NCI-H1436 treated with DMSO at 0.1 percent for 48 hours (cell line): ENCODE measurements at places on chromosomes 2 and 18.

- DNase-seq: no peak
These were observed 135.6 kb downstream of the RBMS1 start for GRCh38 chr2:160358046-160358445.

GRCh38 chr2:221156062-221156734 is 415.9 kb downstream of the EPHA4 start:
- DNase-seq: peak; percentile 84

- DNase-seq: no peak
These were observed 17.3 kb downstream of the ALPK2 start for GRCh38 chr18:58611395-58612131.

GRCh38 chr2:17975401-17975800 is 96.9 kb downstream of the KCNS3 start:
- no peak for DNase-seq

DNA sequence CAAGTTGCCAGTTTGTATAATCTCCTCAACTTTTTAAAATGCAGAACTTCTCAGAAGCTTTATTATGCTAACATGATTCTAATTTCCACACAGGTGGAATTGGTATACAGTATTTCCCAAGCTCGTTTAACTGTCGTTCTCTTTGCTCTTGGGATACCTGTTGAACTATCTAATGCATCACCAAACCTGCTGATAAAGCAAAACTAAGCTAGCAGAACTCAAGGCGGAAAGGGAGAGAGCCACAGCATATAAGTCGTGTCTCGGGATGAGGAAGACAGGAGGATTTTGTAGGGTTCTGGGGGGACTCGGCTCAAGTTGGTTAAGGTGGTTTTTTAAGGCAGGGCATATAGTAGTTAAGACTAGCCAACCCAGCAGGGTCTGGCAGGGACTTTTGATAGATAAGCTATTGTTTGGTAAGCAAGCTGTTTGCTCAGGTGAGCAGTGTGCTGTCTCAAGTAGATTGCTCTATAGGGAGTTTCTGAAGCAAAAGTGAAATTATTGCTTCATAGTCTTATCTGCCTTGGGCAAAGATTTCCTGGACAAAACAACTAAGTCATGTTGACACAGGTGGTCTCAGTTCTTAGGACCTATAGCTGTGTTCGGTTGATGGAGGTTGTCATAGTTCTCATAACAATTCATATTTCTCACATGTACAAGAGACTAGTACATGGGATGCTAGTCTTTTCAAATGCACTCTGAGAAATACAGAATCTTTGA is 28.2 kb upstream of the CHRNA1 start:
- no peak for DNase-seq

- DNase-seq: peak; percentile 76
These were observed 17.7 kb downstream of the IWS1 start for GRCh38 chr2:127508631-127509034.

- no peak for DNase-seq
These were observed 77.5 kb downstream of the STPG4 start for GRCh38 chr2:47077442-47078117.

GRCh38 chr2:219496825-219497494 is 1.7 kb upstream of the GMPPA start:
- DNase-seq: no peak

- DNase-seq: no peak
These were observed 43.2 kb downstream of the IL1R2 start for GRCh38 chr2:102034683-102035548.

- DNase-seq: no peak
These were observed 157.9 kb downstream of the DYSF start for GRCh38 chr2:71611247-71611646.

DNA sequence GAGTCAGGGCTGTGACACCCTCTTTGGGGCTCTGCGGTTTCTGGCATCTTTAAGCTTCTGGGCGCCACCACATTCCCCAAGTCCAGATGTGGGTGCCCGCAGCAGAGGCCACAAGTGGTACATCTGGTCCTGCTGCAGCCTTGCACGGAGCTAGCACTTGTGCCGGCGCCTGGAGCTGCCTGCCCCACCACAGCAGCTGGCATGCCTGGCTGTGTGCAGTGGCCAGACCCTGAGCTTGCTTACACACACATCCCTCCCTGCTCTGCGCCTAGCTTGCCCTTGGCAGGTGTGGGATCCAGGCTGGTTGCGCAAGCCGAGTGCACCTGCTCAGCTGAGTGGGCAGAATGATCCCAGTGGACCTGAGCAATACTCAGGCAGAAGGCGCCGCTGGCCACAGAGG is 27.3 kb downstream of the SLC4A10 start:
- no peak for DNase-seq

- DNase-seq: no peak
These were observed 130.7 kb upstream of the KLF7 start for GRCh38 chr2:207296265-207296948.

- DNase-seq: no peak
These were observed 965.2 kb upstream of the FANCL start for GRCh38 chr2:59206361-59206760.

DNA sequence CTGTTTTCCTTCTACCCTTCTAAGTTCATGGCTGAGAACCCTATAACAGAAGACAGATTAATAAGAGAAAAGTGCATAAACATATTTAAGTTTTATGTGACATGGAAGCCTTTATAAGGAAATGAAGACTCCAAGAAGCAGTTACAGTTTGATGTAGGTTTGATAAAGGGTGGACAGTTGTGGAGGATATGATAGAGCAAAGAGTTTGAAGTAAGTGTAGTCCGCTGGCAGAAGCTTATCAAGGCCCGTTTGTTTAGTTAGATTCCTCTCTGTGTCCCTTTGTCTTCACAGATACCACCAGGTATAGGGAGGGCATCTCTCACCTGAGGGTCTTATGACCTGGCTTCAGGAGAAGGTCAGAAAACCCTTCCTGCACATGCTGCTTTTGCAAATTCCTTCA is 10.4 kb upstream of the CASP8 start:
- no peak for DNase-seq

DNA sequence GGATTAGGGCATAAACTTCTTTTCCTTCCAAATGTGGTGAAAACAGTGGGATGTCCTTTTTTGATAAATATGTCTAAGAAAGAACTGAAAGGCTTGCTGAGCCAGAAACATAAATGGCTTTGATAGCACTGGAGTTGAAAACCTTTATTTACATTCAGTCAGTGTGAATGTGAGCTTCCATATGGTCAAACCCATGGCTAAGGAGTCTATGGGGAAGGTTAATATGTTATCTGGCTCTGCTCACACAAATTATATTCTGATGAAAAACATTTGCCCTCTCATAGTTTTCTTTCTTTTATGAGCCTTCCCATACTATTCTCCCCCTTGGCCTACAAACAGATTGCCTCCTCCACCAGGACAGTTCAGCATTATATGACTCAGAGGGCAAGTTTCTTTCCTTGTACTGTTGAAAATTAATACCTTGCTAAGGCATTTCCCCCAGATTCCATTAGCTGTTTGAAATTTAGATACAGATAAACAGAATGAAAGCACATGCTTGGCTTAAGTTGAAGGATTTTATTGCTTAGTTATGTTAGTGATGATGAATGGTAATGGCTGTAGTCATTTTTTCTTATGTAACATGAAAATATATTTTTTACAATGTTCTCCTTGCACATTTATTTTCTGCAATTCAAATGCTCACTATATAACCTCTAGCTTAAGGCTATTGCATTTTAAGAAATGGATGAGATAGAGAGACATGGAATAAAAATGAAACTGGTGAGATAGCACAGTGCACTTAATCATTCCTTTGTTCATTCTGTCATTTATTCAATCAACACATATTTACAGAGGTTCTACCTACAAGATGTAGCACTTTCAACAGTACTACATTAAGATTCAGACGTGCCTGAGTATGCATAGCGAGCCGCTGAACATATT is 544.1 kb downstream of the LRRTM4 start:
- no peak for DNase-seq

DNA sequence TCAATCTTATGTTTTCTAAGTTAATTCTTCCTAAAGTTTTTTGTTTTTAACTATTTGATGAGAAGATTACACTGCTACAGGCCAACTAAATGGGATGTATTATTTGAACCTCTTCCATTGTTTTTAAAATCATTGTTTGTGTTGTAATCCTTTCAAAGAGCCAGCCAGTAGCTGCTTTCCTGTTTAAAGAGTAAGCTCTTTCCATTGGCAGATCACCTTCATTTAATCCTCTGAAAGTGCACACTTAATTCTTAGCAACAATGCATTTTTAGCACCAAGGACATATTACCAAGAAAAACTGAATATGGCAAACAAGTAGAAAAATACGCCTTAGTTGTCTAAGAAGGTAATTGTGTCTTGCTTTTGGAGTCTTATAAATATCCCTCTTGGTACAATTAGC is 54.0 kb downstream of the MEIS1 start:
- DNase-seq: peak; percentile 34

- DNase-seq: no peak
These were observed 32.1 kb downstream of the GDF7 start for GRCh38 chr2:20698916-20699613.

- no peak for DNase-seq
These were observed 124.1 kb downstream of the MEMO1 start for GRCh38 chr2:31886700-31887099.

GRCh38 chr2:8457092-8457481 is 224.8 kb upstream of the ID2 start:
- DNase-seq: no peak

GRCh38 chr2:240469239-240469636 is 33.8 kb downstream of the GPC1 start:
- no peak for DNase-seq

GRCh38 chr18:76821875-76822505 is 367 bp upstream of the ZNF236 start:
- no peak for DNase-seq

DNA sequence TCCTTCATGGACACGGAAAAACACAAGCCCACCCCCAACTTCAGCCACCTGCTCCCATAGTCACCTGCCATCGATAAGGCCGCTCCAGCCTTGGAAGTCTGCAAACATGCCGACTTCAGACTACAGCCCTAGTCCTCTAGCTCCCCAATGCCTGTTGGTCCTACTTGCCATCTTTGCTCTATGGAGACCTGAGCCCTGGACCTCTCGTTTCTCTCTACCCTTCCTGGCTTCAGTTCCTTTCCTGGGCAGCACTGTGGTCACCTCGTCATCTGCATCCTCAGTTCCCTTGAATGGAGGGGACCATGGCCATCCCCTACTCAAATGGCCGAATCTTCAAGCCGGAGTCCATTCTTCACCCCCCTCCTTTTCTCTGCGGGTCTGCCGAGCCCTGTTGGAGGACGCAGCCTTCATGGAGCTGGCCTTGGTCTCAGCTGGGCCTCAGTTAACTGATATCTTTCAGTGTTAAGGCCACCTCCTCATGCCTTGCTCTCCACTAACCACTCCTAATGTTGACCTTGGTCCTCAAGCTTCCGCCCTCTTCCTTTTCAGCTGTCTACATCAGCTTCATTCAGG is 47.7 kb upstream of the GBX2 start:
- no peak for DNase-seq

- no peak for DNase-seq
These were observed 65.5 kb upstream of the GPC1 start for GRCh38 chr2:240369801-240370585.

GRCh38 chr2:238912228-238912915 is 64.5 kb downstream of the TWIST2 start:
- DNase-seq: no peak

DNA sequence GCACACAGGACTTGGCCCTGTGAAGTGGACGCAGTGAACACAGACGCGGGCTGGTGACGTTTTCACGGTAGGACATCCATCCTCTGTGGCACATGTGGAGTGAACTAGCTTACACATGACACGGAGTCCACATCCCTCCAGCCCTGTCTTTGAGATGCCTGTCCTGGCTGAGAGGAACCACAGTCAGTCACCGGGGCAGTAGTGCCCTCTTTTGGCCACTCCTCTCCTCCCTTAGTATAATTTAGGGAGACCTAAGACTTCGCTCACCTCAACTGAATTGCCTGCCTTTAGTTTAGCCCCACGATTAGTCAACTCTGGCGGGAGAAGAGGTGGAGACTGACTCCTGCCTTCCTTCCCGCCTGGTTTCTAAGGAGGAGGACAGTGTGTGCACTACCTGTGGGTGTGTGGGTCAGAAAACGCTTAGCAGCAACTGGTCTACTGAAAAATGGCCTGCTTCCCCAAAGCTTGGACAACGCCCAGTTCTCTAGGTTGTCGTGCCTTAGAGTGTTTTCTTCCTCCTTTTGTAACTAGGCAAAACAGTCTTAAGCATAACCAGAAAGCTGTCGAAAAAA is 70.6 kb downstream of the MBP start:
- no peak for DNase-seq

DNA sequence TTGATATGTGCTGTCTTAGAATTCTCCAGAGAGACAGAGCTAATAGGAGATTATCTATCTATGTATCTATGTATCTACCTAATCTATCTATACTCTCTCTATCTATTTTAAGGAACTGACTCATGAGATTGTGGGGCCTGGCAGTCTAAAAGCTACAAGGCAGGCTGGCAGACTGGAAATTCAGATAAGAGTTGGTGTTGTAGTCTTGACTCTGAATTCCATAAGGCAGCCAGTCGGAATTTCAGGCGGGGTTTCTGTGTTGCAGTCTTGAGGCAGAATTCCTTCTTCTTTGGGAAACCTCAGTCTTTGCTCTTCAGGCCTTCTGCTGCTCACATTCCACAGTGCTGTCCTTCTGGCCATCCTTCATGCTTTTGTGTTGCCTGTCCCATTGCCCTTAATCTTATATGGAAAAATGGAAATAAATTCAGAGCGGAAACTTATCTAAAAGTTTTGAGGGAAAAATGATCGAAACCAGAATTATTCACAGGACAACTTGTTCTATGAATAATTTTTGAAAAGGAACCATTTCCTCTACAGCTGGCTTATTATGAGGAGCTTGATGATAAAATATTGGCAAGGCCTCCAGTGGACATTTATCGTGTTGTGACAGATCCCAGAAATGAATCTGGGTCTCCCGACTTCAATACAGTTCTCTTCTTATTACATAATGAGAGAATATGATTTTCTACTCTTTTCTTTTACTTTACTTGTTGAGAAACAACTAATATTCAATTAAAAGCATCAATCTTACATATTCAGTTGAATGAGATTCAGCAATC is 10.8 kb downstream of the IL1RL1 start:
- no peak for DNase-seq

DNA sequence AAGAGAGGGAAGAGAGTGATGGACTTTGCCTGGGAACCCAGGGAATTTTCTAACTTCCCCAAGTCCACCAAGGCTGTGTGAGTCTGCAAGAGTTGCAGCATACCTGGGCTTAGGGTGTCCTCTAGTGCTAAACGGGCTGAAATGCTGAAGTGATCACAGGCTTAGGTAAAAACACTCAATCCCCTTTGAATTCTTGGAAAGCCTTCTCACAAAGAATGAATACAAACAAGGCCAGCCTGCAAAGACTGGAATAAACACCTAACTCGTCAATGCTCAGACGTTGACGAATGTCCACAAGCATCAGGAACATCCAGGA is 30.0 kb upstream of the BMP10 start:
- no peak for DNase-seq

GRCh38 chr2:1041012-1041805 is 90.6 kb downstream of the SNTG2 start:
- DNase-seq: peak; percentile 3
